ENCODE measurements at places on chromosomes 16 and 17.

DNA sequence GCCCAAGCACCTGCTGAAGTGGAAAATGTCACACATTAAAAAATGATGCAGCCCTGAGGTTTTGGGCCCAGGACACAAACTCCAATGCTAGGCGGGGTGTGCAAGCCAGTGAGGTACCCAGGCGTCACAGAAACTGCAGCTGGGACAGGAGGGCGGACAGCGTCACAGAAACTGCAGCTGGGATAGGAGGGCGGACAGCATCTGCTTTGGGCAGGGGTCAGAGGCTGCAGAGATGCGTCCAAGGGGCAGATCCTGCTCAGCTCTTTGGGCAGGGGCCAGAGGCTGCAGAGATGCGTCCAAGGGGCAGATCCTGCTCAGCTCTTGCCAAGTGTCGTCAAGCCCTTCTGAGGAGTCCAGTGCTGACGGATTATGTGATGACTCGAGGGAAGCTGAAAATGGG lies 43.9 kb upstream of the RCVRN start:
- no peak for DNase-seq

- no peak for DNase-seq
These were observed 59.9 kb downstream of the PRMT7 start for GRCh38 chr16:68370581-68371275.

DNA sequence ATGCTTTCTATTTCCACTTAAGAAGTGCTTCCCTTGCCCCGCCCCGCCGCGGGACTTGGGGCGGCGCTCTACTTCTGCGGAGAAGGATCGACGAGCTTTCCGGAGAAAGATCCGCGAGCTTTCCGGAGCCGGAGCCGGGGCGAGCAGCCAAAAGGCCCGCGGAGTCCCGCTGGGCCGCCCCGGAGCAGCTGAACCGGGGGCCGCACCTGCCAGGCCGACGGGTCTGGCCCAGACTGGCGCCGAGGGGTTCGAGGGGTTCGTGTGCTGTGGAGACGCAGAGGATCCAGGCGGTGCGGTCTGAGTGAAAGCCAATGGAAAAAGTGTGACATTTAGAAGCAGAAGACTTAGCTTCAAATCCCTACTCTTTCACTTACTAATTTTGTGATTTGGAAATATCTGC lies 50.8 kb downstream of the TBC1D26 start:
- DNase-seq: no peak

DNA sequence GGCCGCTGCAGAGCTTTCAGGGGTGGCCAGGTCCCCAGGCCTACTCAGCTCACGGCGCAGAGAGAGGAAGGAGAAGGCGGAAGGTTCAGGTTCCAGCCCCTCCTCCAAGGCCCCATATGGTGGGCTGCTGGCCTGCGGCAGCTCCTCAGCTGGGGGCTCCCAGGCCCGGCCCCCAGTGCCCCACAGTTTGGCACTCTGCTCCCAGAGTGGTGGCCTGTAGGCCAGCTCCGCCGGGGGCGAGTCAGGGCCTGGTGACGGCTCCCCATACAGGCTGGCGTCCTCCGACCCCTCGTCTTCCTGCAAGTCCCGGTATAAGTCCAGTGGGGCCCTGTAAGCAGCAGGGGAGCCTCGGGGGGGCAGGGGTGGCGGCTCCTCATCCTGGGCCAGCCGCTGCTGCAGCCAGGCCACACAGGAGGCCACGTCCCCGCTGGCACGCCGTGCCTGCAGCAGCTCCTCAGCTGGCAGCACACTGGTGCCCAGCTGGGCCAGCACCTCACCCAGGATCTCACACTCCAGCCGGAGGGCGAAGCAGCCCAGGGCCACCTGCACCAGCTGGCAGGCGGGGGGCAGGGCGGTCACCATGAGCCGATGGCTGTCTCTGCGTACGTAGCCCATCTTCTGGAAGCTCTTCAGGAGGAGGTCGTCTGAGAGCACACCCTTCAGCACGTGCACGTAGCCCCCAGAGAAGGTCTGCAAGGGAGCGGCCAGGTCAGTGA lies 3.7 kb downstream of the SPATA2L start:
- DNase-seq: no peak

DNA sequence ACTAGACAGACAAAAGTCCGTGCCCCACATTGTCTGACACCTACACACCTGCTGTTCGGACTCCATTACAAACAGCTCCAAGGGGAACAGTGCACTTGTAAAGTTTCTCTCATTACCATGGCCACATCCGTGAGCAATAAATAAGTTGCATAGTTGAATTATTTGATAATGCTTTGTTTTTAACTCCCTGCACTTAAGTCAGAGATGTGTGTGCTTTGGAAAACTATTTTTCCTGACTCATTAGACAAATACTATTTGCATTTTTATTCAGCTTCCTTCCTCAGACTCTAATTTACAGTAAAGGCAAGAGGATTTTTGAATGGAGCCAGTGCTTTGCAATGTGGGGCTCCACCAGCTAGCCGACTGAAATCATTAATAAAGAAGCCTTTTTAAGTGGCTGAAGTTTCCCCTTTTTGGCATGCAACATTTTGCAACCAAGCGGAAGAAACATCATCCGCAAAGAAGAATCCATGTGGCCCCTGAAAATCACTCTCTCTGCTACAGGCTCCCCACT lies 6.5 kb upstream of the CCL2 start:
- no peak for DNase-seq

GRCh38 chr16:20774703-20775362 lies 11.0 kb downstream of the ACSM3 start:
- peak; percentile 1 for DNase-seq

DNA sequence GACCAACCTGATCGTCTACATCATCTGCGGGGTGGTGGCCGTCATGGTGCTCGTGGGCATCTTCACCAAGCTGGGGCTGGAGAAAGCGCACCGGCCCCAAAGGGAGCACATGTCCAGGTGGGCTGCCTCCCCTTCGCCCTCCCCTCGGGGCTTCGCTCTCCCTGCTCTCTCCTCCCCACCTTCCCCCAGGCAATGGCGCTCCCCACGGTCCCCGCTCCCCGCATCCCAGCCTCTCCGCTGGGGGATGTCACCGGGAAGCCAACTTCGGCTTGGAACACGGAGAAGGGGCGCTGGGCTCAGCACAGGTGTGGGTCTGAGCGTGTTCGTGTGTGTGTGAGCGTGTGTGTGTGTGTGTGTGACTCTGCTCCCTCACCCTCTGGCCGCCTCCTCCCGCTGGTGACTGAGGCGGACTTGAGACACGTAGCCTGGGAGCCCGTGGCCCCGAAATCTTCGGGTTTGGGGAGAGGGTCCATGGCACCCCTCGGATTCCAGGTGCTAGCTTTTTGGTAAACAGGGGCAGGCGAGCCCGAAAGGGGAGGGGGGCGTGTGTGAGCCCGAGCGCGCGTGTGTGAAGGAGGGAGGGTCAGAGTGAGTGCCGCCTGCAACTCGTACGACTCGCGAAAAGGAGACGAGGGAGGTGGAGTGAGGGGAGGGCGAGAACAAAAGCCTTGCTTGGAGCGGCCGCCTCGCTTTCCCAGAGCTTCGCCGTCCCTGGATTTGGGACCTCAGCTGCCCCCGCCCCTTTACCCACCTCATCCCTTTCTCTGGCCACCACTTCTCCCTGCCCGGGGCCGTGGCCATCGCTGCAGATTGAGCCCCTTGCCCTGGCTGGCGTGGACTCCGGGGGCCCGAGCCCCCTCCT lies 1.3 kb downstream of the SHISA9 start:
- DNase-seq: no peak

Data from amygdala (tissue), 56 donors.